ENCODE measurements at places on chromosomes 13 and 19.

DNA sequence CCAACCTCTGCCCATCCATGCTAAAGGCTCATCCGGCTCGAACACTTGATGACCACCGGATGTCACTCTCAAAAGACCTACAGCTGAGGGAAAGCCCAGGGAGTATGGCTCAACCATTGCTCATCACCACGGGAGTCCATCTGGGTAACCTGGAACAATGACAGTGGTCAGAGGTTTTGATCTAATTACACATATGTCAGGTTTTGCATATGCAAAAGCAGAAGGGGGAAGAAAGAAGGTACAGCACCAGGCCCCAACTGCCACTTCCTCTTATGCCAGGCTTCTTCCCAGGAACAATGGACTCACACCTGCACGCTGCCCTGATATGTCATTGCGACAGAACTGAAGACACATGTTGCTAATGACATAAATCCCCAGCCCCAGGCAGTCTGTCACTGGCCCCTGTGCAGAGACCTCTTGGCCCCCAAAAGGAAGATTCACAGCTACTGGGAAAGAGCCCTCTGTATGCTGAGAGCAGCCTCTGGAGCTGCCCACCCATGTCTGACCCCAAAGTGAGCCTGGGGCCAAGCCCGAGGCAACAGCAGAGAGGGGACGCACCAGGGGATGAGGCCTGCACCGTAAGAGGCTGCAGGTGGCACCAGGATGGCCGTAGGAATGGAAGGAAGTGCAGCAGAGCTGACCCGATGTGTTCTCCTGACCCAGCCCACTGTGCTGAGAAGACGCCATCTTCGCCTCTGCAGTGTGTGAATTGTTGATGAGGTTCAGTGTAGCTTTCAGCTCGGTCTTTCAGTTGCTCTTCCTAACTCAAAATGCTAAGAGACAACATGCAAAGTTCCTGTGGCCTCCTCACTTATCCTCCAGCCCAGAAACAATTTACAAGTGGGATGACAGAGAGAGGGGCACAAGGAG is 26.3 kb downstream of the EPS15L1 start:
- DNase-seq, result no peak

- no peak for DNase-seq
Observed at GRCh38 chr19:3516675-3517207, 10.6 kb downstream of the FZR1 start.

GRCh38 chr19:10364644-10365043 is 15.7 kb downstream of the TYK2 start:
- DNase-seq, result no peak

DNA sequence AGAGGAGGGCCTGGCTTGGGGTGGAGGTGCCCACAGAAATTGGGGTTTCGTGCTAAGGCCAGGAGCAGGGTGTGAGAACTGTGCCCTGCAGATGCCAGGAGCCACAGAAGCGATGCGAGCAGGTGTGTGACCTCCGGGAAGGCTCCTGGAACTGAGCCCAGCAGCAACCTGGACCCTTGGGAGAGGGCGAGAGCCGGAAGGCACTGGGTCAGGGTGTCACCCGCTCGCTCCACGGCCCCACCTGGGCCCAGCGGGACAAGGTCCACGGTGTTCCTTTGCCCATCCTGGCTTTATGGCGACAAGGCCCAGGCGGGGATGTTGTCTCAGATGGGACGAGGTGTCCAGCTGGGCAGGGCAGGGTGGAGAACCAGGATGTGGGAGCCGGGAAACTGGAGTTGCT is 4.2 kb downstream of the MISP start:
- DNase-seq, result no peak

- no peak for DNase-seq
Observed at GRCh38 chr13:54034047-54034446, 1005.4 kb downstream of the OLFM4 start.

DNA sequence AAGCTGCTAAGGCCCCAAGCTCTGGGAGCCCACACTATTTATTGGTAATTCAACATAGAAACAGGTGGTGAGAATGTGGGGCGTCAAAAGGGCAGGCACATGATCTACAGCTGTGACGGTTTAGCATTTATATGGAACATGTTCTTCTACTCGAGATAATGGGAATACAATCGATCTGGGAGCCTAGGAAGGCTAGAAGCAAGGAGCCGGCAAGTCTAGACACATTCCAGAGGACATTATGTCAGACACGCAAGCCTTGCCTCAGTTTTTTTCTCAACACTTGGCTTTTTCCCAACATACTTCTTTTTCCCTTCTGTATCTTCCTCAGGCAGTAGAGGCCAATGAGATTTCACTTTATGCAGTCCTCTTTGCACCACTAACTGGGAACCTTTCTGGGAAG is 315.7 kb upstream of the SLITRK5 start:
- no peak for DNase-seq

GRCh38 chr19:39064405-39064804 is 19.8 kb upstream of the ACP7 start:
- DNase-seq, result no peak

DNA sequence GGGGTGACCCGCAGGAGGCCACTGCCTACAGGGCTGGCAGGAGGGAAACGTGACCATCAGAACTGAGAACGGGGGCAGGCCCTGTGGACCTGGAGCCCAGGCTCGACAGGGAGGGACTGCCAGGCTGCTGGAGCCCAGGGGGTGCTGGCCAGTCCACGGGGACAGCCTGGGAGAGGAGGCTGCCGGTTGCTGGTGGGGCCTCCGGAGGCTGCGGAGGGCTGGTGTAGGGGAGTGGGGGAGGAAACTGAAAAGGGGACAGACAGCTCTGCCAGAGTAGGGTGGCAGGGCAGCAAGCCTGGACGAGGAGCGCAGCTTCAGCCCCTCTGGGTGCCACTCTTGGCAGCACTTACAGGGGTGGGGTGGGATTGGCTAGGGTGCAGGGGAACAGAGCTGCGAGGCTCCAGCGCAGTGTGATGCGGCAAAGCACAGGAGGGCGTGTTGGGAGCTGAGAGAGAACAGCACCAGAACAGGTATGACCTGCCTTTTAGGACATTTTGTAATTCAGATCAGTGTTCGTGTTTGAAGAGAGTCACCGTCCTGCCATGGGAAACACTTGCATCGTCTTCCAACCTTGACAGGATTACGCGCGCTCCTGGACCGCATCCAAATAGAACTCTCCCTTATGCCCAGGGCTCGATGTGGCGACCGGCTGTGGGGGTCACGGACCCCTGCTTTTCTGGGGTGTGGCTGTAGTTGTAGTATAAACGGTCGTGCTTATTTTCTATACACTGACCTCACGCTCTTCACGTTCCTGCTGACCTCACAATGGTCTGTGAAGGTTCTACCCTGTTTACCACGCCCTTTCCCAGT is 19.9 kb upstream of the ARHGEF7 start:
- no peak for DNase-seq

- no peak for DNase-seq
Observed at GRCh38 chr13:76651286-76651685, 234.9 kb downstream of the KCTD12 start.

Measured in activated naive CD4-positive, alpha-beta T cell treated with anti-CD3 and anti-CD28 coated beads, Interleukin-2, amount 50 U/mL, for 16 hours (primary cell).